ENCODE measurements at places on chromosomes 2 and 18.

DNA sequence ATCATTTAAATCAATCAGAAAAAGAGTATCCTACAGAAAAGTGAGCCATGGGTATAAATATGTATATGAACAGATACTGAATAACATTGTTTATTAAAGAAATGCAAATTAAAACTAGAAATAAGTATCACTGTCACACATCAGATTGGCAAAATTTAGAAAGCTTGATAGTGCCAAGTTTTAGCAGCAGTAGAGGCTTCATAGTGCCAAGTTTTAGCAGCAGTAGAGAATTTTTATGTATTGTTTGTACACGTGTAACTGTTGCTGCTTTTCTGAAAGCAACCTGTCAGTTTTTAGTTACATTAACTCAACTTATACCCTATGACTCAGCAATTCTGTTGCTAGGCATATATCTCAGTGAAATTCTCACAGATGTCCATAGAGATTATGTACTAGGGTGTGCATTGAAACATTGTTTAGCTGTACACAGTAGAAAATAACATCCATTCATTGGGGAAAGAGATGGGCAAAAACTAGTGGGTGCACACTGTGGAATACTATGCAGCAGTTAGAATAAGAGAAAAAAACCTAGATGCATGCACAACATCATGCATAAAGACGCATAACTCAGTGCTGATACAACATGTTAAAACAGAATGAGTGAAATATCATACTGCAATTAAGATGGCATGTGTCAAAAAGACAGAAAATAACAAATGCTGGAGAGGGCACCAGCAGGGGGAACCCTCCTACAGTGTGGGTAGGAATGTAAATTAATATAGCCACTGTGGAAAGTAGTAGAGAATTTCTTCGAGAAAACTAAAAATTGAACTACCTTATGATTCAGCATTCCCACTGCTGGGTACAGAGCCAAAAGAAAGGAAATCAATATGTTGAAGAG, 294.5 kb upstream of the NT5C1B start:
- DNase-seq, result no peak

DNA sequence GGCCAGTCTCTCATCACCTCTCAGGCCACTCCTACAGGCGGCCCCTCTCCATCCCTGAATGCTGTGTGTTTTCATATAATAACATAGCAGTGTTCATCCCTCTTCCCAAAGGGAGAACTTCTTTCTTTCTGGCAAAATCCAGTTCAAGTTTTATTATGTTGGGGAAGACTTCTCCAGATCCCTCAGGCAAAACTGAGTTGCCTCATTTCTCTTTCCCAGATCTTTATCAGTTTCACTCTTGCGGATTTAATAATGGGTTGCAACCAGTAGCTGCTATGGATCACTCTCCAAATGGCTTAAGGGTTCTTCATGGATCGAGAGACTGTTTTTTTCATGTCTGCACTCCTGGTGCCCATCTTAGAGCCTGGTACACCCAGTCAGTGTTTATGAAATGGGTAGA, 129.9 kb downstream of the FHOD3 start:
- DNase-seq, result no peak

GRCh38 chr2:194087089-194087958, 1569.7 kb upstream of the SLC39A10 start:
- DNase-seq, result no peak

DNA sequence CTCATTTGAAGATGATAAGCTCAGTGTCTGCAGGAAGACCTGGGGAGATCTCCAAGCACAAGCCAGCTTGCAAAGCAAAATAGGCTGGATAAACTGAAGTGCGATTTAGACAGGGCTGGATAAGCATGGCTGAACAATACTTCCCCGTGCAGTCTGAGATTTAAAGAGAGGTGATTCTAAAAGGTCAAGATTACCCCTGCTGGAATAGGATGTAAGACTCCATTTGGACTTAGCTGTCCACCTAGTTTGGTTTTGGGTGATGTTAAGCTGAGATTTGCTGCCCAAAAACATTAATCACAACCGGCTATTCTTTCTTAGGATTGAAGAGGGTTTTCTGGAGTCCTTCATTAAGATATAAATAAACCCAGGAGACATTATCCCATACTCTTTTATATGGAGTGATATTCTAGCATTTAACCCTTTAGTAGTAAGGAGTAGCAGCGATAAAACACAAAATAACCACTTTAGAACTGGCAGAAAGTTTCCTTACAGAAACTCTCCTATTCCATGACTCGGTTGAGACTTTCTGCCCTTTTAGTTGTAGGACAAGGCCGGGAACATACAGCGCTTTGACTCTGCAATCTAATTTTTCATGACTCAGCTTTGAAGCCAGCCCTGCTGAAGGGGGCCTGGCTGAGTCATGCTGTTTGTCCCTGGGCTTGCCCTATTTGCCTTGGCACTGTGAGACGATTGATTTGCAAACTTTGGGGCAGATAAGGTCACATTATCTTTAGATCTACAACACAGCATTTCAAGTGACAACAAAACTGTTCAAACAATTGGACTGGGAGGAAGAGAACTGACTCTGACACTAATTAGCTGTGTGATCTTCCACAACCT, 238.2 kb downstream of the GCA start:
- no peak for DNase-seq

GRCh38 chr2:233400961-233401360, 46.7 kb downstream of the DGKD start:
- DNase-seq, result no peak

GRCh38 chr18:37663446-37663845, 97.8 kb upstream of the CELF4 start:
- no peak for DNase-seq

- DNase-seq, result no peak
Measured at GRCh38 chr2:60644951-60645350, 91.5 kb upstream of the BCL11A start.

DNA sequence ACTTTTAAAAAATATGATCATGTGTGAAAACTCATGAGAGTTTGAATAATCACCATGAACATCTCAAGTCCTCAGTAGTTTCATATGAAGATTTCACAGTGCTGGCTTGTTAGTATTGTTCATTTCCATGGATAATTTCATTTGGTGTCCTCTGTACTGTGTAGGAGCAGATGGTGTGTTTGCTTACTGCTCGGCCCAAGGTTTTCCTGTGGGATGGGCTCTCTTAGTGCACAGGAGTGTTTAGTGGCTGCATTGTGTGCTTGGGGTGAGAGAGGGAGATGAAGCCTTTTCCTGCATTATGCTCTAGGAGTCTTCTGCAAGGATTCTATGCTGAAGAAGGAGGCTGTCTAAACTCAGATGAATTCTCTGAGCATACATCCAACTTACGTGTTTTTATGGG, 270.6 kb downstream of the SOCS6 start:
- no peak for DNase-seq

DNA sequence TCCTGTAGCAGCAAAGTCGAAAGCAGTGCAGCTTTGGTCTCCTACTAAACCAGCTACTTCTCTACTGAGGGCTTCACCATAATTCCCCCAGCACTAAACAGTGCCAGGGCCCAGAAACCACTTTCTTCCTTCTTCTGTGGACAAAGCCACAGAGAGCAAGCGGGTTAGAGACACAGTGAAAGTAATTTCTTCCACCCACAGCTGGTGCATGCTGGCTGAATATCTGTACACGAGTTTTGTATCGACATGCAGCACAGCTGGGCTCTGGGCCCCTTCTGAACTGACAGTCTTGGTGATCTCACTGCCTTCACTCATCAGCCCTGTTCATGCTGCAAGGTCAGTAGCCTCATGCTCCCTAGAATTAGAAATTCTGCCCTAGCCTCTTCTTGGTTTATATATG, 74.0 kb upstream of the SULT1C3 start:
- no peak for DNase-seq

GRCh38 chr2:232568161-232568560, 17.7 kb downstream of the EIF4E2 start:
- DNase-seq, result no peak

DNA sequence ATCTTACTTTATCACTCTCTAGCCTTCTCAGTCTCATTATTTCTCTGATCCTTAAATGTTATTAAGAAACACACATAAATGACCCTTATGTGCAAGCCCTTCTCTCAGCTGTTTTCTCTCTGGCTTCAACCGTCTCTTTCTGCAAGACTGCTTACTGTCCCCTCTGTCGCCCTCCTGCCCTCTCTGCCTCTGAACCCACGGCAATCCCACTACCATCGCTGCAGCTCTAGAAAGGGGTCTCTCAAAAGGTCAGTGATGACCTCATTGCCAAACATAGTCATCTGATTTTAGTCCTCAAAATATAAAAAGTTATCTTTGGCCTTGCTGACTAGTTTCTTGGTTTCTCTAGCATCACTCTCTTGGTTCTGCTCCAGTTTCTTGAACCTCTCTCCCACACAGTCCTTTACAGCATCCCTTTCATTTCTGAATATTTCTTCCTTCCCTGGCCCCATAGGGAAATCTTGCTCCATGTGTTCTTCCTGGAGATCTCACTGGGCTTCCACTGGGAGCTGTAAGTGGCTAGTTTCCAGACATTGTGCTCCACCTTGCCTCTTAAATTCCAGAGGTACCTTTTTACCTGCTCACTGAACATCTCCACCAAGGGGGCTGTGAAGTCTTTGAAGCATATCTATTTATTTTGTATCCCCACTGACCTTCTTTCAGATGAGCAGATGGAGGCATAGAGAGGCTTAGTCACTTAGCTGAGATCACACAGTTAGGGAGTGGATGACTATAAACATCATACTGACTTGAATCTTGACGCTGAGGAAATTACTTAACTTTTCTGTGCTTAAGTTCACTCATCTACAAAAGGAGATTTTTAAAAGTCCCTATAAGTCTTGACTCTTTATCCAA, 96.2 kb downstream of the PDE1A start:
- no peak for DNase-seq

GRCh38 chr2:20525041-20526035, 78.5 kb downstream of the RHOB start:
- DNase-seq, result no peak

GRCh38 chr2:190984595-190984994, 29.4 kb downstream of the STAT1 start:
- DNase-seq, result no peak
